ENCODE measurements at places on chromosomes 4 and X.

GRCh38 chr4:123825596-123826291 lies 429.1 kb downstream of the SPRY1 start:
- no peak for DNase-seq

GRCh38 chr4:111871802-111872201 lies 273.5 kb upstream of the FAM241A start:
- DNase-seq = no peak

DNA sequence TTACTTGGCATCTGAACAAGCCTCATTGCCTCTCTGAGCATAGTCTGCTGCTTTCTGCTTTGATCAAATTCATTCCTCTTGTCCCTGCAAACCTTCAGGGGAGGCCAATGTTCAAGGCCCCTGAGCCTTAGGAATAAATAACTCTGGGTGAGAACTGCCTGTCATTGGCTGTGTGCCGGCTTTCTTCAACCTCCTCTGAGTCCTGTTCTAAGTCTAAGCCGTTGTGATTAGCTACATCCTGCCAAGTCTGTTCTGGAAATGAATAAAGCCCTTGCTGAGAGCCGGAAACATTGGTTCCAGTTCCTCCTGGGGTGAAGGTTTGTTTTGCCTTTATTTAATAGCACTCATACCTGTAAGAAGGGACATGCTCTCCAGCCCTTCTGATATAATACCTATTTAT lies 13.8 kb downstream of the RNF4 start:
- no peak for DNase-seq

DNA sequence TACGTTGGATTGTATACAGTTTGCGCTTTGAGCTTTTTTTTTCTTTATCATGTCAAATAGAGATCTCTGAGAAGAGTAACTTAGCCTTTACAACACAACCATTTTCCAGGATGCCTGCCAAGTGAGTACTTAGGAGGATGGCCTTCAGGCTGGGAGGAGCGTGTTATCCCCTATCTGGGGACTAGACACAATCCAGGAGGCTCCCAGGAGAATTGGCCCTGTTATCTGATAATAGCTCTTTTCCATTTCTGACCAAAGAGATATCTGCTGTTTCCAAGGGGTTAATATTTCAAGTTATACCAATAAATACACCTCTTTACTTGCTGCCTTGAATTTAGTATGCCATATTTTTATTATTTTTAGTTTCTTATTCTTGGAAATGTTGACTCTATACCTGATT lies 169.5 kb upstream of the SMARCAD1 start:
- DNase-seq = no peak

DNA sequence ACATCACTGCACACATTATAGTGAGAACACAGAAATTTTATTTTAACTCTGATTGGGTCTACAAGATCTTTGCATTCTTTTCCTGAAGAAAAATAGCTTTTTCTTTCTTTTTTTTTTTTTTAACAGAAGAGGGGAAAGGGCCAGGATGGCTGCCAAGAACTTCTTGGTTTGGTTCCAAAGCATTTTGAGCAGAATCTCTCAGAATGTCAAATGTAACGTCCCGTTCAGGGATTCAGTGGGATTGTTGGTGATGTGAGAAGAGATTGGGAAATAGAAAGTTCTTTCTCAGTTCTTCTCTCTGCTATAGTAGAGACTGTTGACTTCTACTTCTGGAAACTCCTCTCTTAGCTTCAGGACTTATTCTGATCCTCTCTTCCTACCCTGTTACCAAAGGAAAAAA lies 70.9 kb upstream of the CBR4 start:
- no peak for DNase-seq

DNA sequence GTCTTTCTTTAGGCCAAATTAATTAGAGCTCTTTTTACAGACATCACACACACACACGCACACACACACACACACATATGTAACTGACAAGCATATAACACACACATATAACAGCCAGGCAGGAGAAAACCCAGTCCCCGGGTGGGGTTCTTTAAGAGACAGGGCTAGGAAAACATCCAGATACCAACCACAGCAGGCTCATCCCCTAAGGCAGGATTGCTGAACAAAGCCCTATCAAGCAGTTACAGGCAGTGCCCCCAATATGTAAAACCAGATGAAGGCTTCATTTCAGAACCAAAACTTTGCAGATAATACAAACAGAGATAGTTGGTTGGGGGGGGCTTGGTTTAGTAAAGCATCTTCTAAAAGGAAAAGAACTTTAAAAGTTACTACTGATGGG lies 18.0 kb upstream of the FAM47E start:
- no peak for DNase-seq

- no peak for DNase-seq
Measured at GRCh38 chr4:86220121-86220520, 139.7 kb downstream of the MAPK10 start.

- DNase-seq = no peak
Measured at GRCh38 chr4:167934216-167934615, 158.1 kb upstream of the ANXA10 start.

DNA sequence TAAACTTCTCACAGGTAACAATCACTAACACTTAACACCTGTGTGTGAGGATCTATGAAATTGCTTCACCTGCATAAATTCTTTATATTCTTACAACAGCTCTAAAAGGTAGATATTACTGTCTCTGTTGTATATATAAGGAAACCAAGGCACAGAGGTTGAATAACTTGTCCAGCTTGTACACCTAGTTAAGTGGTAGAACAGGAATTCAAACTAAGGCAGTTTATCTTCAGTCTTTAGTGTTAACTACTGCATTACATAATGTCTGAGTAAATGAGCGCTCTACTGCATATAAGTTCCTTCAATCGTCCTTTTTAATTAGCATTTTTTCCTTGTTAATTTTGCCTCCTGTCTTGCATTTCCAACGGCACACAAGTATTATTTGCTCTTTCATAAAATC lies 15.0 kb downstream of the USP9X start:
- DNase-seq = no peak

DNA sequence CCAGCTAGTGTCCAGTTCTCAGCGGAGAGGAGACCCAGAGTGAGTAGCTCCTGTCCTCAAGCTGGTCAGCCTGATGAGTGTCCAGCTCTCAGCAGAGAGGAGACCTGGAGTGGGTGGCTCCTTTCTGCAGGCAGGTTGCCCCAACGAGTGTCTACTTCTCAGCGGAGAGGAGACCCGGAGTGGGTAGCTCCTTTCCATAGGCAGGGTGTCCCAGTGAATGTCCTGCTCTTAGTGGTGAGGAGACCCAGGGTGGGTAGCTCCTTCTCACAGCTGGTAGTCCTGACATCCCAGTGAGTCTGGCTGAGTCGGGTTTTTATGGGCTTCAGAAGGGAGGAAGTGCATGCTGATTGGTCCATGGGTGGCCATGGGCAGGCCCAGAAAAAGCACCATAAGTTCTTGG lies 55.7 kb upstream of the NUDT6 start:
- no peak for DNase-seq

DNA sequence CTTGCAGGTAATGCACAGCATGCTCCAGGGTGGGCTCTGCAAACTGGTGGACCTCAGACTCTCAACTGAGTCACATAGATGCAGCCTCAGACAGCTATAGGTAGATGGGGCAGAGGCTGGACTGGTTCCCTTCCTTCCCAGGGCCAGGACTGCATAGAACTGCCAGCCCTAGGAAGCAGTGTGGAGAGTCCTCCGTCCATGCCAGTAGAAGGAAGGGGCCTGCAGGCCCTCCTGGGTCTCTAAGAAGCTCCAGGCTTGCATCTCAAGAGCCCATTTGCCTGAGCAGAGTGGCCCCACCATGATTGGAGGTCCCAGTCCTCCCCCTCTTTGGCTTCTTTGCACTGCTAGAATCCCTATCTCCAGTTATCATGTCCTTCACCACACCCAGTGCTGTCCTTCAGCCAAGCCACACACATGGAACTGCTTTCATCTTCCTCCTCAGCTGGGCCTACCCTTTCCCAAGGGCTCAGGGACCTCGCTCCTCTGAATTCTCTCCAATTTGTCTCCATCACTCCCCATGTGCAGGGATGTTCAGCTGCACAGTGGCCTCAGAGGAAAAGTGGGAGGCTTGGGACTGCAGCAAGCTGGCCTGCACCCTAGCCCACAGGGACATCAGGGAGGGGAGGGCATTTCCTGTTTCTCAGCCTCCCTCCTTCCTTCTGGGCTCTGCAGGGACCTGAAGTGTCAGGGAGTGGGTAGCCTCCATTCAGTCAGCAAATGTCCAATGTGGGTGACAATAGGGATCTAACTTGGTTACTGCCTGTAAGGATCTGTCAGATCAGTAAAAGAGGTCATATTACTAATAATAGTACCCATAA lies 146.0 kb downstream of the PJA1 start:
- no peak for DNase-seq
